8988T (cell line): ENCODE measurements at places on chromosomes 3 and 15.

- DNase-seq, result no peak
Observed at GRCh38 chr3:179091113-179091512, 19.5 kb upstream of the ZMAT3 start.

GRCh38 chr15:81000144-81000623, 539 bp upstream of the TLNRD1 start:
- no peak for DNase-seq

DNA sequence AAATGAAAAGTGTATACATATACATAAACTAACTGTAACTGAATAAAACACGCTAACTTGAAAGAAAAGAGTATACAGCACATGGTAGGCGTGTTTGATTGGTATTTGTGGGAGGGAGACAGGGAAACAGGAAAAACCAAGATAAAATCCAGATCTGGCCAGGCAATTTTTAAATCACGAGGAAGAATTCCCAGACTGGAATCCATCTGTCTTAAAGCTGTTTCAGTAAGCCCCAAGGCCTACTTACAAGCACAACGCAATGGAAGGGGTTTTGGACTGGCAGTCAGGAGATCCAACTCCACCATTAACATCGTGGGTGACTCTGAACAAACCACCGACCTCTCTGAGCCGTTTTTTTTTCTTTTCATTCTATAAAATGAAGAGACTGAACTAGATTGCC, 195.8 kb downstream of the OSBPL10 start:
- no peak for DNase-seq

- no peak for DNase-seq
Observed at GRCh38 chr3:99720985-99721632, 82.7 kb downstream of the COL8A1 start.

- no peak for DNase-seq
Observed at GRCh38 chr3:45414823-45415222, 26.4 kb downstream of the LARS2 start.

- DNase-seq, result no peak
Observed at GRCh38 chr3:112496366-112497067, 2.8 kb downstream of the BTLA start.

DNA sequence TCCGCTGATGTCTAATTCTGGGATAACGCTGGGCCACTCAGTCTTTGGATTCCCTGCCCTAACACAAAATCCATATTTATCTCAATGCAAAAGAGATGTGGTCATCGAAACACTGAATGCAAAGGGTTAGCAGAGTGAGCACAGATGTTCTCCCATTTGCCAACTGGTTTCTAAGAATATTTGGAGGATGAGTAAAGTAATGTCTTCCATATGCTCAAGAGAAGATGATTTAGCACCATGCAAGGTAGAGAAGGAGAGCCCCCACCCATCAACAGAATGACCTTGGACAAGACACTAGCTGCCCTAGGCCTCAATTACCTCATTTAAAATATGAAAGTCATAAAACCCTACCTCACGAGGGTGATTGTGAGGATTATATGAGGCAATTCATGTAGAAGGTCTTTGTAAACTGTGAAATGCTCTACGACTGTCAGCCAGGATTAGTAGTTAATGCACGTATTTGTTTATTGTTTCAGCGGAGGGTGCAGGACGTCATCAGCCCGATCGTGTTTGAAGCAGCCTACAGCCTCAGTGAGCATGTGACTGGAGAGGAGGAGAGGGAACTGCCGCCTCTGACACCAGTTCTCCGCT, 232.9 kb upstream of the CTDSPL start:
- DNase-seq, result no peak

GRCh38 chr3:152148579-152148978, 120.2 kb upstream of the MBNL1 start:
- DNase-seq, result no peak

- DNase-seq, result no peak
Observed at GRCh38 chr3:154718053-154718452, 288.1 kb upstream of the GPR149 start.

DNA sequence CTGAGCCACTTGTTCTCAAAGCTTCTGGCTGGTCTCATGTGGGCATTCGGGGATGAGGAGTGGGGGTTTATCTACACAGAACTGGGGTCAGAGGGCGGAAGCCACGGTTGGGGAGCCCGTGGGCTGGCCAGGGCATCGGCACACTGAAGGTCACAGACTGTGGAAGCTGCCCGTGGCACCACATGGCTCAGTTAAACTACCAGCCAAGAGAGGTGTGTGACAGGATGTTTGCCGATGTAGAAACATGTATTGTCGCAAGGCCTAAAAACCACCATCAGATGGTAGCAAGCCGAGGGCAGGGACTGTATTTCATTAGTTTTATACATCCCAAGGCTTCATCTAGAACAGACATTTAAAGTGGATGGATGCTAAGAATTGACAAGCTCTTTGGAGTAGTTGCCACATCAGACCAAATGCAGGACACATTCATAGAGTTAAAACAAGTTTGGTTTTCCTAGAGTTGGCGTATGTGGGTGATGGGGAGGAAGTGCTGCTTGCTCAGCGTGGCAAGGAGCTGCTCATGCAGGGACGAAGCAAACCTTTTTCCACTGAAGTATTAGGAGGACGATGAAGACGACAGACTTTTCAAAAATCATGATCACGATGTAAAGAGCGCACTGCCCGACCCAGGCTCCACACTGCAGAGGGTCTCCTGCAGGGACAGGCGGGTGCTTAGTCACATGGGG, 9.6 kb upstream of the MUSTN1 start:
- no peak for DNase-seq

GRCh38 chr3:73398084-73398483, 226.7 kb downstream of the PDZRN3 start:
- no peak for DNase-seq

DNA sequence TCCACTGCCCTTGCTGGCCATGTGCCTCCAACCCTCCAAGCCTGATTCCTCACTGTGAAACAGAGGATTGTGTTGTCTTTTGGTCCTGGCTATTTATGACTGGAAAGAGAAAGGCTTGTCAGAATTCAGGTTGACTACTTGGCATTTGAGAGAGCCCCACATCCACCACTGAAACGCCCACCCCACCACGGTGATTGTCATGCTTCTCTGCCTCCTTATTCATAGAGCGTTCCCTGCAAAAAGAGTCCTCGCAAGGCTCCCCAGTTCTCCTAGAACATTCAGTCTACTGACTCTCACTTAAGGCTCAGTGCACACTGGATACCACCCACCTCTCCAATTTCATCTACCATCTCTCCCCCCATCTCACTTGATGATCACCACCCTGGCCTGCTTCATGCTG, 162.9 kb upstream of the WNT5A start:
- DNase-seq, result no peak
